ENCODE measurements at places on chromosomes 1 and 21. TPM values are rescaled to one million over a fixed set of nuclear protein-coding genes. Genes with fewer than 3 reads are reported as not detected.

The PRKCZ gene
- 26.7 TPM for total RNA-seq

The TAL1 gene
- 0.05 TPM for total RNA-seq

The BCL2L15 gene
- total RNA-seq = 0.10 TPM

The FAM163A gene
- not detected for total RNA-seq

The MAP1LC3C gene
- total RNA-seq = 0.21 TPM

The TNFSF18 gene
- total RNA-seq = not detected

The LCE1E gene
- total RNA-seq = not detected

The BNIPL gene
- total RNA-seq = 0.46 TPM

The DMRTB1 gene
- total RNA-seq = not detected

The CHML gene
- 19.3 TPM for total RNA-seq

The WNT4 gene
- 0.92 TPM for total RNA-seq

GRCh38 chr21:31255896-31256295 lies 88.2 kb downstream of the TIAM1 start:
- no peak for DNase-seq

DNA sequence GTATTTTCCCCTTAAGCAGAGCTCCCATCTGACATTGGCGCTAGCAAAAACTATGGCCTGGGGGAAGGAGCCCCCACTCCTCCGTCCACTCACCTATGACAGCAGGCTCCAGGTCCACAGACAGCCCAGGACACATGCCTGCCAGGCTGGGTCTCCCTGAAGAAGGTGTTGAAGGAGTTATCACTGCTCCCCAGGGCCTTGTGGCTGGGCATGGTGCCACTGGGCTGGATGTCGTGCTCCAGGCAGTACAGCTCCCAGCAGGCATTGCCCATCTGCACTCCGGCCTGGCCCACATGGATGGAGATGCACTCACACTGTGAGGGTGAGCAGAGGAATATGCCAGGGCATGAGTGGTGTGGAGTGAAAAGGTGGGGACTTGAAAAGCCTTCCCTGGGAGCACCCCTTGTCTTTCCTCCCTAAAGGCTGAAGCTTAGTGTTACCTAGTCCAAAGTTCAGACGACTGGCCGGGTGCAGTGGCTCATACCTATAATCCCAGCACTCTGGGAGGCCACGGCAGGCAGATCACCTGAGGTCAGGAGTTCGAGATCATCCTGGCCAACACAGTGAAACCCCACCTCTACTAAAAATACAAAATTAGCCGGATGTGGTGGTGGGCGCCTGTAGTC lies 30.0 kb downstream of the RABIF start:
- DNase-seq = no peak

DNA sequence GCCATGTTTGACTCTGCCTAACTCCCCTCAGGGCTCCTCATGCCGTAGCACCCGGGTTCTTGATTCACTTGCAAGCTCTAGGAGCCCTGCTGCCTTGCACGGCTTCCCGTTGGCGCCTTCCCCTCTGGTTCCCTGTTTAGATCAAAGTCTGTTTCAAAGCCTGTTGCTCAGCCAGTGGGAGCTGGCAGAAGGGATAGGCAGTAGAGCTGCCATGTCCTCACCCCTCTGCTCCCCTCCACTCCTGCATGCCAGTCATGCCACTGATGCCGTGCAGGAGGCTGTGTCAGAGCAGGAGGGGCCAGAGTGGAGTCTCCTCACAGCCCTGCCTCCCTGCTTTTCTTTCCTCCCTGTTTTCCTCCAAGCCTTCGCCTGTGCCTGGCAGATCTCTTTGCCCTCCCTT lies 26.5 kb downstream of the HMGCS2 start:
- DNase-seq = no peak

DNA sequence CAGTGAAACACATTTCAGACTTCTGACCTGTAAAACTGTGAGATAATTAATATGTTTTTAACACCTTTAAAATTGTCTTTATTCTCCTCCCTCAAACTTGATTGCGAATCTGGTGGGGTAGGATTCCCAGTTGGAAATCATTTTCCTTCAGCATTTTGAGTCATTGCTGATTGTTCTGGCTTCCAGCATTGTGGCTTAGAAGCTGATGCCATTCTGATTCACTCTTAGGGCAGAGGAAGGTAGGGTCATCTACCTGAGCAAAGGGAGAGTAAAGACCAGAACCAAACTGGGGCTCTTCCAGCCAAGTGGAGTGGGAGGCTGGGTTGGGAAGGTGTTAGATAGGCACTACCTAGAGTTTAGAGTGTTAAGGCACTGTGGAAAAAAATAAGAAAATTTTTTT lies 61.2 kb downstream of the MPZL1 start:
- DNase-seq = no peak

- no peak for DNase-seq
Measured at GRCh38 chr1:228753786-228754360, 18.6 kb downstream of the RHOU start.

GRCh38 chr1:21451212-21451611 lies 11.3 kb downstream of the NBPF3 start:
- DNase-seq = no peak

DNA sequence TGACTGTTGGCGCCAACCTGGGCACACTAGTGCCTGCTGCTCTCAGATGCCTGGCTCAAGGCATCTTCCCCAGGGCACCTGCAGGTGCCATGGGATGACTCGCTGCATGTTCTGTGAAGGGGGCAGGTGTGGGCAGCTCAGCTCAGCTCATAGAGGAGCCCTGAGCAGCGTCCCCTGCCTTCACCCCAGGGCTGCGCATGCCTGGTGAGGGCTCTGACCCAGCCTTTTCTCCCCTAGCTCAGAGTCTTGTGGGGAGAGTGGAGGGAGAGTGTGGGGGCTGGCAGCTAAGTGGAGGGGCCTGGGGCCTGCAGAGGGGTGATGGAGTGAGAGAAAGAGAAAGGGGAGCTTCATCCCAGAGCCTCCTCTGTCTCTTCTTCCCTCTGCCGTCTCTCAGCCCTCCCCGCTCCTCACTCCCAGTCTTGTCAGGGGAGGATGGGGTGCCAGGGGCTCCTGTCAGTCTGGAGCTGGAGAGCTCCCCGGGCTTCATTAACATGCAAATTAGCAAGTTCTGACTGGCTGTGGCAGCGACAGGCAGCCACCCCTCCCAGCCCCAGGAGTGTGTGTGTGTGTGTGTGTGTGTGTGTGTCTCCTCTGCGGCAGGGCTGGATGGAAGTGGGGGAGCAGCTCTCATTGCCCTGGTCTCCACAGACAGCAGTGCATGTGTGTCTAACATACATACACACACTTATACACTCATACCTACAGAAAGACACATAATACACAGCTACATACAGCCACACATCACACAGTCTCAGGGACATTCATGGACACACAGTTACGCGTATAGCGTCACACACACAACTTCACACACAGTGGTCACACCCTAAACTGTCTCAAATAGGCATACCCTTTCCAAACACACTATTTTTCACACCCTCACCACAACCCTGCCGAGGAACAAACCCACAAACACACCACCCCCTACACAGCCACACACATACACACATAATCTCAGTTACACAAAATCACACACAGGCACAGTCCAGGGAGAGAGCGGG lies 34.0 kb downstream of the FOXO6 start:
- DNase-seq = no peak

DNA sequence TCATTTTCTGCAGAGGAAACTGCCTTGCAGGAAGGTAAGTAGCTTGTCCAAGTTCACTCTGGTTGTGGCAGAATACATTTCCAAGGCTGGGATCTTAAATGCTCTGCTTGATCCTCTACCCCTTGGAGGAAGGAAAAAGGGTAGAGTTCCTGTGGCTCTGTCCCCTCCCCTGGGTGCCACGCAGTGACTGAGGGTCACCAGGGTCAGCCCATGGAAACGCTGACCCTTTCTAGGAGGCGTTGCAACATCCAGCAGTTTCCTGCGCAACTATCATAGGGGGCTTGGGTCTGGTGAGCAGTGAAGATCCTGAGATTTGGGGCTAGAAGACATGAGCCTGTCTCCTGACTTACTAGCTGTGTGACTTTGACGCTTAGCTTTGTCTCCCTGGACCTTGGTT lies 29.4 kb upstream of the EPS8L3 start:
- no peak for DNase-seq

DNA sequence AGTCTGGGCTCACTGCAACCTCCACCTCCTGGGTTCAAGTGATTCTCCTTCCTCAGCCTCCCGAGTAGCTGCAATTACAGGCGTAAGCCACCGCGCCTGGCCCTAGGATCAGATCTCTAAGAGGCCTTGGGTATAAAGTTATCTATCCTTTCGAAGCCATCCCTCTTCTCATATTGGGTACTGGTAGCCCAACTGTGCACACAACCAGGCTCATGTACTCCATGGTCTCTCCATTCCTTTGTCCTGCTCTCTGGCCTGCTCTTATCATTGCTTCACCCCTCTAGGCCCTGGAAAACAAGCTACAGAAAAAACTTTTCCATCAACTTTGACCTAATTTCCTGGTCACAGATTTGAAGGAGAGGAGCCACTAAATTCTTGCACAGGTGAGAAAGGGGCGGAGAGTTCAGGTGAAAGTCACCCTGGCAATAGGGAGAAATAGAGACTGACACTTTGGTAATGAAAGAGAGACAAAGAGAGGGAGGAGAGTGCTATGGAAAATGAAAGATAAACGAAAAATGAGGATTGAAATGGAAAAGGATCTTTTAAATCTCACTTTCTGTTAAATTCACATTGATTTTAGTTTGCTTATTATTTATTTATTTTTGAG lies 6.0 kb downstream of the TXNIP start:
- DNase-seq = no peak

GRCh38 chr1:19811206-19811851 lies 3.8 kb downstream of the RNF186 start:
- no peak for DNase-seq

DNA sequence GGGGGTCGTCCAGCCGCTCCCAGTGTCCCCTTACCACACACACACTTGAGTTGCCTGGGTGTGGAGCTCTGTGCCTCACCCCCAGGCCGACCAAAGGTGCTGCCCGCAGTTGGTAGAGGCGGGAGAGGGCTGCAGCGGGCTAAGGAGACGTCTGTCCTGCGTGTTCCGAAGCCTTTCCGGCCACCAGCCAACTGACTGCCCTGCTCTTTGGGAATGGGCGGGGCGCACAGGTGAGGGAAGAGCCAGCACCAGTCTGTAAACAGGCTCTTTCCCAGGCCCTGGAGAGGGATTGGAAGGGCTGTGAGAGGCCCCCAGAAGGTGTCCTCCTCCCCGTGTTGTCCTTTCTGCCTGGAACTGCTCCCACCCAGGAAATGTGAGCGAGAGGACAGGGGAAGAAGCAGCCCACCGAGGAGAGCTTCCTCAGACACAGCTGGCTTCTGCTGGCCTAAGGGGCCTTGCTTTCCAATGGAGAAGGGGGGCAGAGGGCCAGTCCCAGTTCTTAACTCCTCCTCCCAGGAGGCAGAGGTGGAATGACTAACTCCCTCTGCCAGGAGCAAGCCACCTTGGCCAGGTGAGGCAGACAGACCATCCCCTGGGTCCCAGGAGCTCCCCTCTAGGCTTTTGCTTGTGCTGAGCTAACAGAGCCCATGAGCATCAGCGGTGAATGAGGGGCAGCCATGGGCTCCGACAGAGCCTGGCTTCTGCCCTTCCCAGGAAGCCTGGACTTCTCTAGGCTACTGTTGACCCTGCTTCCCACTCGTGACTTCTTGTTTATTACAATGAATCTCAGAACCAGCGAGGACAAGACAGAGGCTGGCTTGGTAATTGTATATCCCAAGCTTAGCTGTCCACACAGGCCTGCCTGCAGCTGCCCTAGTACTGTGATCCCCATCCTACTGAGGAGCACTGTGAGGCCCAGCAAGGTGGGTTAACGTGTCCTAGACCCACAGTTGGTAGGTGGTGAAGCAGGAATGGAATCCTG lies 158.1 kb upstream of the COA6 start:
- no peak for DNase-seq

- DNase-seq = no peak
Measured at GRCh38 chr1:167792188-167792565, 70.4 kb downstream of the MPZL1 start.

GRCh38 chr21:19340954-19341353 lies 937.4 kb upstream of the TMPRSS15 start:
- no peak for DNase-seq

GRCh38 chr1:223500560-223501425 lies 107.6 kb downstream of the CCDC185 start:
- no peak for DNase-seq

DNA sequence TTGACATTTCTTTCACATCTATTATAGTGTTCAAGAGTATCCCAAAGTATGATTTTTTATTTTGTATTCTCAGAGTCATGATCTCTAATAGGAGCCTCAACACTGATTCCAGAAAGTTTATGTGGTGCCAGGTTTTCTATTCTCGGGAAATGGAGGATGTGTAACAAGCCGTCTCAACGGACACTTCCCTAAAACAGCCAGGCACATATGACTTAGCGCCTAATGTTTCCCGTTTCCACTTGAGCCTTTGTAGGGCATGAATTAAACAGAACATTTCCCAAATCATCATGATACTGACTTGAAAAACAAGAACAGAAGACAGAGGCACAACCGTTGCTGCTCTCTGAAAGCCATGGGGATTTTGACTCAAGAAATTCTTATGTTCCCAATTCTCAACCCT lies 8.0 kb downstream of the CYYR1 start:
- DNase-seq = no peak

GRCh38 chr1:106366627-106367319 lies 689.7 kb upstream of the PRMT6 start:
- DNase-seq = no peak

DNA sequence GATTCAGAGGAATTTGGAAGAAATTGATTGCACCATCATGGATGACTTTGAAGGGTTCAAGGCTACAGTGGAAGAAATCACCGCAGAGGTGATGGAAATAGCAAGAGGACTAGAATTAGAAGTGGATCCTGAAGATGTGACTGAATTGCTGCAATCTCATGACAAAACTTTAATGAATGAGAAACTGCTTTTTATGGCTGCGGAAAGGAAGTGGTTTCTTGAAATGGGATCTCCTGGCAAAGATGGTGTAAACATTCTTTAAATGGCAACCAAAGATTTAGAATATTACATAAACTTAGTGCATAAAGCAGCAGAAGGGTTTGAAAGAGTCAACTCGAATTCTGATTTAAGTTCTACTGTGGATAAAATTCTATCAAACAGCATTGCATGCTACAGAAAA lies 698.6 kb downstream of the PLA2G4A start:
- DNase-seq = no peak

- DNase-seq = no peak
Measured at GRCh38 chr1:62941780-62942179, 157.8 kb downstream of the ATG4C start.

- no peak for DNase-seq
Measured at GRCh38 chr21:15653710-15654109, 76.1 kb upstream of the USP25 start.

DNA sequence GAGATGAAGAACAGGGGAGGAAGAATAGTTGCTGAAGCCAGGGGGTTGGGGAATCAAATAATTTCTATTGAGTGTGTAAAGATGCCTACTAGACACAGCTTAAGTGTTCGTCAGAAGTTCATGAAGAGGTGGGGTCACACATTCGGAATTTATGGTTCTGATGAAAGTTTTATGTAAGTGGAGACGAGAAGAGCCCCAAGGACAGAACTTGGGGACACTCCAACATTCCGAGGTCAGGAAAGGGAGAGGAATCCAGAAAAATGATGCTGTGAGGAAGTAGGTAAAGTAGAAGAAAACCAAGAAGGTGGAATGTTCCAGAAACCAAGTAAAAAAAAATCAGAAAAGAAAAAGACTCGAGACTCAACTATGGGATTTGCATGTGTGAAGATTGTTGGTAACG lies 272.5 kb downstream of the SIPA1L2 start:
- no peak for DNase-seq
